ENCODE measurements at places on chromosomes 1 and 21.

GRCh38 chr1:242086706-242087105, 87.8 kb upstream of the MAP1LC3C start:
- no peak for DNase-seq

- no peak for DNase-seq
Measured at GRCh38 chr1:55374801-55375616, 159.8 kb upstream of the USP24 start.

GRCh38 chr1:100722221-100722620, 2.7 kb downstream of the VCAM1 start:
- no peak for DNase-seq

- DNase-seq: no peak
Measured at GRCh38 chr1:229650045-229650444, 24.0 kb downstream of the URB2 start.

GRCh38 chr1:8330271-8331125, 12.6 kb downstream of the SLC45A1 start:
- DNase-seq: no peak

DNA sequence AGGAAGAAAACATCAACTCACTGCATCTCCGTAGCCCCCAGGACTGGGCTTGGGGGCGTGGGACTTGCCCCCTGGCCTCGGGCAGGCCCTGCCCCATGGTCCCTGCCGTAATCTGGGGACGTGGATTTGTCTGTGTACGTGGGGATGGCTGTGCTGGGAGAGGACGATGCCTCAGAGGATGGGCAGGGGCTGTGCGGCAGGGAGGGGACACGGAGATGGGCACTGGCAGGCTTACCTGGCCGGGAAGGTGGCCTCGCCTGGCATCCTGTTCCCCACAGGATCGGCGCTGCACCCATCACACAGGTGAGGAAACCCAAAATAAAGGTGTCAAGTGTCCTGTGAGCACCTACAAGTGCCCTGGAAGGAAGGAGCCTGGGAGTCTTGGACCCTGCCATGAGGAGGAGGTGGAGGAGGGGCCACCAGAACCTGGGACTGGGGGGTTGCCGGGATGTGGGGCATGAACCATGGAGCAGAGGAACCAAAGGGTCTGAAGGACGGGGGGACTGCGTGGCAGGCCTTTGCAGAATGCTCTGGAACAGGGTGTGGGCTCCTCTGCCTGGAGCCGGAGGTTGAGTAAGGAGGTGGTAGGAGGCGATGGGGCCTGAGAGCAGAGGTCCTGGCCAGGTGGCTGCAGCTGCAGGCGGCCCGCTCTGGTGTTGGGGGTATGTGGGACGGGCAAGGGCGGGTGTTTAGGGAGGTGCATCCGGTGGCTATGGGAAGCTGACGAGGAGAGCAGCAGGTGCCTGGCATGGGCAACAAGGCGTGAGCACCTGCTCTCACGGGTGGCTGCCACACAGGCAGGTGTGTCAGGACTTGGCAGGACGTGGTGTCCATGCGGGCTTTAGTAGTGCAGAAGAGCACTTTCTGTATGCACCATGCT, 27.8 kb upstream of the LRRC3 start:
- no peak for DNase-seq
